ENCODE measurements at places on chromosomes 1 and 21.

GRCh38 chr21:42374457-42374856, 8.1 kb upstream of the TFF1 start:
- DNase-seq = no peak

GRCh38 chr1:230204842-230205241, 137.8 kb downstream of the GALNT2 start:
- DNase-seq = no peak

DNA sequence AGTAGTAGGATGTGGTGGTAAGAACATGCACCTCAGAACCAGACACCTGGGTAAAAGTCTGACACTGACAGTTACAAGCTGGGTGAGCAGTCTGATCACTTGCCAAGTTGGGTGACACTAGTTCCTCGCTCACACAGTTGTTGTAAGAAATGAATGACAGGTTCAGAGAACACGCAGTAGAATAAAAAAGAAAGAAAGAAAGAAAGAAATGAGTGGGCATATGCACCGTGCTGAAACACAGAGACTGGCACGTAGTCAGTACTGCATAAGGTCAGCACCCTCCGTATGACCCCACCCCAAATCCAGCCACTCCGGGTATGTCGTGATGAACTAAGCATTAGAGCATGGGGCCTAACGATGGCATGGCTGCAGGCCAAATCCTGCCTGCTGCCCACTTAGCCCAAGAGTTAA, 90.6 kb downstream of the GLUL start:
- no peak for DNase-seq

DNA sequence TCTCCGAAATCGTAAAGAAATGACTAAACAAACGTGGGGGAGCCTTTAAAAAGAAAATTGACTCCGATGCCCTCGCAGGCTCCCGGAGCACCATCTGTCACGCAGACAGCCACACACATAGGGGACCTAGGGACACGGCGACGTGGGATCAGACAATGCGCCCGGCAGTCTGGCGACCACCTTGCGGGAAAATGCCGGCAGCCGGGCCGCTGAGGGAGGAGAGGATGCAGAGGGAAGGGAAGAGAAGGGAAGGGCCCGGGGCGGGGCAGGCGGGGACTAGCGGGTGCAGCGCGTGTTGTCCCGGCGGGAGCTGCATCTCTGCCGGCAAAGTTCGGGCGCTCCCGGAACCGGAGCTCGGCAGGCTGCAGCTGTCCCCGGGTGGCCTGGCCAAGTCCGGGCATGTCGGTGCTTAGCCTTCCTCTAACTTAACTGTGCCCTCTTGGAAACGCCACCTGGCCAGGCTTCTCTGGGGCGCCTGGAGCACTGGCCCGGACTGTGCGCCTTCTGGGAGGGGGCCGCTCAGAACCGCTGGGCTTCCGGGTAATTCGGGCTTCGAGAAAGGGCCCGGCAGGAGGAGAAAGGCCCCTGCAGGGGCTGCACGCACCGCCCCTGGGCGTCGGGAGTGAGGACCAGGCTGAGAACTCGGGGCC, 1.8 kb downstream of the NHLH2 start:
- DNase-seq = no peak

DNA sequence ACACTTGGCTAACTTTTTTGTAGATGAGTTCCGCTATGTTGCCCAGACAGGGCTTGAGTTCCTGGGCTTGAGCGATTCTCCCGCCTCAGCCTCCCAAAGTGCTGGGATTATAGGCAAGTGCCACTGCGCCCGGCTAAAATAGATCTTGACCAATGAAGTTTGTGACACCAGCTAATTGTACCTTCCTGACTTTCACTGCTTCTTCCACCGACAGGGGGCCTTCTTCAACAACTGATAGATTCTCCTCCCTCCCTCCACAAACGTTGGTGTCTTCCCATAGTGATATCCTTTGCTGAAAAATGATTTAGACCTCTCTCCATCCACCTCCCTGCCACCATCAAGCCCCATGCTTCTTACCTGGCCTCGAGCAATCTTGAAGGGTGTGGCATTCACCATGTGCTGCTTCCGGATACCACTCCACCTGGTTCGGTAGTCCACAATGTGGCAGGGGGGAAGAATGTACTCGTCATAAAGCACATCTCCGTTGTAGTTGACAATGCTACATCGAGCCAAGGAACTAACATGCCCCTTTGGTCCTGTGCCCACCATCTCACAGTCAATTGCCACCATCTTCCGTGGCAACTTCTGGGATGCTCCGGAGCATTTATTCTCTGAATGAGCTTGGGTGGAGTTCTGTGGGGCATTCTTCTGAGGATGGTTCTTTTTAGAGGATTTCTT, 1.6 kb upstream of the METTL25B start:
- no peak for DNase-seq
